ENCODE measurements at places on chromosomes 12 and 14.

DNA sequence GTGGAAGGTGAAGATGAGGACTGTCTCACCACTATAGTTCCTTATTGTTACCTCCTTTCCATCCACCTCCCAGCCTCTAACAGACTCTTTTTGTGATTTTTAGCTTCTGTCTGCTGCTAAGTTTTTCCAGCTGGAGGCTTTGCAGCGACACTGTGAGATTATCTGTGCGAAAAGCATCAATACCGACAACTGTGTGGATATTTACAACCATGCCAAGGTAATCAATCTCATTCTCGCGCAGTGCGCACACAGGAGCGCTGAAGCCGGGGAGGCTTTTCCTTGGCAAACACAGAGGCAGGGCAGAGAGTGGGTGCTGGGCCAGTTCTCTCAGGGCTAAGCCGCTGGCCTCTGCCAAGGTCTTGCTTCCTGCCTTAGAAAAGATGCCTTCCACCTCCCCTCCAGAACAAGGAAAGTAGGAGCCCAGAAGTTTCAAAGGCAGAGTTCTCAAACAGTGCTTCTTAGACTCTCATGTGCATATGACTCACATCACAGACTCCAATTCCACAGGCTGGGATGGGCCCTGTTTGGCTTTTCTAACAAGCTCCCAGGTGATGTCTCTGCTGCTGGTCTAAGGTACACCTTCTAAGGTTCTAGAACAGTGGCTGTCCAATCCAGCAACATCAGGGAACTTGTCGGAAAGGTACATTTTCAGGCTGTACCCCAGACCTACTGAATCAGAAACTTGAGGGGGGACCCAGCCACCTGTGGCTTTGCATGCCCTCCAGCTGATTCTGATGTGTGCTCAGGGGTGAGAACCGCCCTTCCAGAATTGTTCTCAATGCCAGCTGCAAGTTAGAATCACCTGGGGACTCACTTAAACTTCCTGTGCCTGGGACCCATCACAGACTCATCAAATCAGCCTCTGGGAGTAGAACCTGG is 33.8 kb upstream of the PWP1 start:
- peak; percentile 27 for DNase-seq

GRCh38 chr12:127629066-127629820 is 637.7 kb upstream of the TMEM132C start:
- no peak for DNase-seq

DNA sequence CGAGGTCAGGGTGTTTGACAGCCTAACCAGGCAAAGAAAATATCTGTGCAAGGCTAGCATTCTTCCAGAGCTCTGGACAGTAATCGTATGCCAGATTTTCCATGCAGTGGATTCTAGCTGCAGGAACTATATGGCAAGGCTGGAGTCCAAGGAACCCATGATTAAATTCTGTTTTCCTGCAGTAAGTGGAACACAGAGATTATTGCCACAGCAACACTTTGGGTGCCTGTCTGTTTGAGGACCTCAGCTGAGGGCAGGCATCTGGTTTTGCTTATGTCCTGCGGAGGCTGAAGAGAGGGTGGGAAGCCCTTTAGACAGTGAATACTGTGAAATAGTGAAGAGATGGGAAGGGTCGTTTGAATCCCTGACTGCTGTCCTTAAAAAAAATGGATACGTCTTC is 104.4 kb downstream of the DAD1 start:
- no peak for DNase-seq

DNA sequence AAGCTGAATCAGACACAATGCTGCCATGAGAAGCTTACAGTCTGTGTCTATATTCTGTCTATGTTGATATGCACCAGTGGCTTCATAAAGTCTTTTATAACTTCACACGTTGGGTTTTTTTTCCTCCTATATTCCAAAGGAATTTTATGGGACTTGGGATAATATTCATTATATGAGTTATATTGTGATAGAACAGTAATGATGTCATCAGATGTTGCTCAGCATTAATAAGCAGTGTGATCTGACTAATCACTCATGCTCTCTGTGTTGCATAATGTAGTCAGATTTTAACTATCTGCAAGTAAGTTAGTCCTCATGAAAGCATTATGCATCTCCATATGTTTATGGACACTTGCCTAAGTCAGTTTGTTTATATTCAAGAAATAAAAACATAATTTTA is 159.6 kb downstream of the PLCZ1 start:
- no peak for DNase-seq

DNA sequence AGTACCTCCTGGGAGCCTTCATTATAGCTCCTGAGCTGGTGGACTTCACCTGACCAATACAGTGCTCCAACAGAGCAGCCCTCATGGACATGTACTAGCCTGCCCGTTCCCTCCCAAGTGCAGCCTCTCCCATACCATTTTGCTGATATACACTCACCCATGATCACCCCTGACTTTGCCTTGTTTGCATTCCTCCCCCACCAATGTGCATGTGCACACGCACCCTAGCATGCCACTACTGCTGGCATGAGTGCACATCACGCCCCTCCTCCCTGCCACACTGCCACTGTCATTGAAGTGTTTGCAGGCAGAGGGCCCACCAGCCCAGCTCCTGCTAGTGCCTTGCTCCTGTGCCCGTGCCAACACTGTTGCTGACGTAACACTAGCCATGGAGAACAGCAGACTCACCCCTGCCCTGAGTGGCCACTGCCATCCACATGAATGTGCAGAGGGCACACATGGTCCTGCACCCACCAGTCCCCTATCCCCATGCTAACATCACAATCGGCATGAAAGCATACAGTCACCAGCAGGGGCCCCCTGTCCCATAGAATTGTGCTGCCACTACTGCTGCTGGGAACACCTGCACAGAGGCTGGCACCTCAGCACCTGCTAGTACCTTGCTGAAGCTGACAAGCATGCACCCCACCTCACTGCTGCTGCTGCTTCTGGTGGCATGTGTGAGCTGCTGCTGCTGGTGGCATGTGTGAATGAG is 110.3 kb downstream of the SINHCAF start:
- no peak for DNase-seq

- peak; percentile 93 for DNase-seq
Measured at GRCh38 chr12:100554608-100555077, 18.8 kb upstream of the GAS2L3 start.

DNA sequence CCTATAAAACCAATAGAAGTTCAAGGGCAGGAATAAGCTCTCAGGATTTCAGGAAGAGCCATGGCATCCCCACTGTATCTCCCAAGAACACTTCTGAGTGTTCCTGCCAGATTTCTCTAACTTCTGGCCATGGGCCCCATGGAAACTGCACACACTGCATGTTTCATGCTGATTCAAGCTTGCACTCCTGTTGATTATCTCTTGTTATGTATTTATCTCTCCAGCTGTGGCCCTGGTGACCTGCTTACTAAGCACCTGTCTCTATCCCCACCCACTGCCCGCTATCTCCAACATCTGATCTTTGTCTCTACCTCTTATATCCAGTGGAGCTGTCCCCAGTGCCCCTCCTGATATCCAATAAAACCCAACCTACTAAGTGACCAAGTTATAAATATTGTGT is 285.3 kb downstream of the PDZRN4 start:
- no peak for DNase-seq

- DNase-seq, result no peak
Measured at GRCh38 chr12:98224584-98225221, 290.7 kb upstream of the TMPO start.

- DNase-seq, result peak; percentile 49
Measured at GRCh38 chr12:108840605-108841332, 16.6 kb downstream of the SSH1 start.

DNA sequence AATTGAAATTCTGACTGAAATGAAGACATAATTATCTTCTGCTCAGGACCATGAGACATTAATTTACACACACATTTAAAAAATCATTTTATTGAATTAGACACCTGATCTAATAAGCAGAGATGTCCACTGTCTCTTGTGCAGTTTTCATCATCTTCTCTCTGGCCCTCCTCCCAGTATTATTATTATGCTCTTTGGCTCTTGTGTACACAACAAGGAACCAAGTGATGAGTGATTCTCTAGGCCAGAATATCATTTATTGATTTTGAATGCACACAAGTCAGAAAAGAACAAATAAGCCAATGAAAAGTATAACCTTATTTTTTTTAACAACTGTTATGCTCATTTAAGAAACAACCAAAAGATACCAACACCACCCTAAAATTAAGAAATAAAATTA is 244.7 kb upstream of the KRR1 start:
- no peak for DNase-seq
